ENCODE measurements at places on chromosomes 2 and 18.

DNA sequence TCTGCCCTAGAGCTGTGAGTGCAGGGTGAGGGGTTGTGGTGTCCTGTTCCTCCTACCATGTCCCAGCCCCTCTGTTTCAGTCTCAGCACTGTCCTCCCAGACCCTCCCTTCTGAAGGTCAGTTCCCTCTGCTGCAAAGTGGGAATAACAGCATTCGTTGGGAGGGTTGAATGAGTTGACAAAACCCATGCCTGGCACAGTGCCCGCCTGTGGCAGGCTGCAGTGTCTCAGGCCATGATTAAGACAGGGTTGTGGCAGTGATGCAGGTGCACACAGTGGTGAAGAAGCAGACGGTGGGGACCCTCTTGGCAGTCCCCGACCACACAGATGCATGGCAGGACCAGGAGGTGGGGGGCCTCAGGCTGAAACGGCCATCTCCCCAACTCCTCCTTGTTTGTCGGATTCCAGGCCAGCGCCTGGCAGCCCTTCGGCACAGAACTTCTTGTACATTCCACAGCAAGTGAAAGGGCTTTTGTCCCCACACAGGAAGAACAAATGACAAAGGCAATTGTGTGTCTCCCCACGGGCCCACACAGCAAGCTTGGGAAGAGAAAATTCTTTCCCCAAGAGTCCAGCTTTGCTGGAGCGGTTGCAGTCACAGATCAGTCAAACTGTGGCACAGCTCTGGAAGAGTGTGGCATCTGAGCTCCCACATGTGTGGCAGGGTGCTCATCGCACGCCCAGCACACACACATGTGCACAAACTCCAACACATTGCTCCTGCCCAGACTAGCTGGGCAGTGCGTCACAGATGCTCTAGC lies 92.0 kb upstream of the MSH2 start:
- DNase-seq = peak; percentile 83

- DNase-seq = no peak
Observed at GRCh38 chr2:196961889-196962288, 35.4 kb upstream of the PGAP1 start.

DNA sequence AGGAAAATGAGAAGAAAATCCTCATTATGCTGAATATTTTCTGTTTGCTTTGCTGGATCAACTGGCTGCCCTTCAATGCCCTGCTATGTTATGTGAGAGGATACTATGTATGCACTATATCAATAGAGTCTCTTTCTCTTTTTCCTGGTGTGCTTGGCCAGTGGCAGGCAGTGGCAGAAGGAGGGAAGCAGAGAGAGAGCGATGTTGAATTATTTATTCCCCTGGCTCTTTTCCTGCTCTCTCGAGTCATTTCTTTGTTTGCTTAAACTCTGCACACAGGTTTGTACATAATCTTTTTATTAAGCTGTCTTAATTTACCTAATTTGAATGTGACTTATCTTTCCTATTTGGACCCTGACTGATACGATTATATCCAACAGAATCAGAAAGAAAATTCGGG lies 1727.3 kb downstream of the SUCLG1 start:
- no peak for DNase-seq

DNA sequence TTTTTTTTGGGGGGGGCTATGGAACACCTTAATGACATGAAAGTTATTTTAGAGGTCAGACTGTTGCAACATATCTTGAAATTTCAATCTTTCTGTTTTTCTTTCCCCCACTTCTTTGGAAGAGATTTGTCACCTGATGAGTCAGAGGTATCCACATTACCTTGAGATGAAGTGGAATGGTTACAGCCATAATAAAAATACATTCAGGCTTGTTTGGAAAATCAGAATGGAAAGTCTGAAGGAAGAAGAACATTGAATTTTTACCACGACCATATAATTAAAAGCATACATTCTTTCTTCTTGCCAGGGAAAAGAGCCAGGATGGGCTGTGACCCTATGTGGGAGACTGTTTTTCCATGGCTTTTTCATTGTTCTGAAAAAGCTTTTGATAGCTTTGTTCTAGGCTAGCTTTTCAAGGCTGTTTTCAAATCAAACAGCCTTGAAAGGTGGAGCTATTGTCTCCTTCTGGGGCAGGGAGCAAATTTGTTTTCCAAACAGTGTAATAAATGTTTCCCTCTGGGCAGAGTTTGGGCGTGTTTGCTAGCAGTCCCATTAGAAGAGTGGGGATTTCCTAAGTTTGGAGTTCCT lies 2.3 kb upstream of the GTF3C3 start:
- no peak for DNase-seq

DNA sequence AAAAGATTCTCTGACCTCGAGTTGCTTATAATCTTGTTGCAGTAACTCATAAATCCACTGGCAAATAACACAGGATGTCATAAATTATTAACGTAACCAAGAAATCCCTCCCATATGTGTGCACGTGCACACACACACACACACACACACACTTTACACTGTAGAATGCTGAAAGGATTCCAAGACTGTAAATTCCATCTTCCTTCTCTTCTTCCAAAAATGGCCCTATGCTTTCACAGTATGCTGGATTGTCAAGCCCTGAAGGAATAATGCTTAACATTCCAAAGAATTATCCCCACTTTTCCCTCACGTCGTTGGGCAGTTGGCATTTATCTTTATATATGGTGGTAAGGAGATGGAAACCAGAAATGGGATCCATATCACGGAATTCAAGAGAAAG lies 117.5 kb upstream of the CRIM1 start:
- no peak for DNase-seq

GRCh38 chr2:170737821-170738220 lies 22.7 kb downstream of the SP5 start:
- DNase-seq = no peak

DNA sequence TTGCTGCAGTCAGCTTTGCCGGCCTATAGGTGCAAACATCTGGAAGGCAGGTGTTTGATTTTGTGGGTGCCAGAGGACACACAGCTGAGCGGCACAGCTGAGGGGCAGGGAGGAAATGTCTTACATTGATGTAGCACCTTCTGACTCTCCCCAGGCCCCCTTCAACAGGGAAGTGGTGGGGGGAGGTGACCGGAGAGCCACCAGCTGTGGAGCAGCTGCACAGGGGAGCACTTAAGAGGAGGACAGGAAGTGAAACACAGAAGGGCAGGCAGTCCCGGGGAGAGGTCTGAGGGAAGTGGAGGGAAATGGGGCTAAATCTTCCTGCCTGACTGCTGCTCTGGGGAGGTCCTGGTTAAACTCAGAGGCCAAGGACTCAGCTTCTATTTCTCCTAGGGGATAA lies 409.1 kb downstream of the TNS1 start:
- DNase-seq = no peak

GRCh38 chr18:32696376-32696775 lies 76.4 kb downstream of the KLHL14 start:
- DNase-seq = no peak

- no peak for DNase-seq
Observed at GRCh38 chr2:8343031-8343430, 338.8 kb upstream of the ID2 start.

- no peak for DNase-seq
Observed at GRCh38 chr2:46259777-46260168, 37.4 kb upstream of the EPAS1 start.

GRCh38 chr2:216908300-216908699 lies 48.4 kb upstream of the TNP1 start:
- no peak for DNase-seq

GRCh38 chr18:12373771-12374116 lies 3.3 kb downstream of the AFG3L2 start:
- DNase-seq = no peak

DNA sequence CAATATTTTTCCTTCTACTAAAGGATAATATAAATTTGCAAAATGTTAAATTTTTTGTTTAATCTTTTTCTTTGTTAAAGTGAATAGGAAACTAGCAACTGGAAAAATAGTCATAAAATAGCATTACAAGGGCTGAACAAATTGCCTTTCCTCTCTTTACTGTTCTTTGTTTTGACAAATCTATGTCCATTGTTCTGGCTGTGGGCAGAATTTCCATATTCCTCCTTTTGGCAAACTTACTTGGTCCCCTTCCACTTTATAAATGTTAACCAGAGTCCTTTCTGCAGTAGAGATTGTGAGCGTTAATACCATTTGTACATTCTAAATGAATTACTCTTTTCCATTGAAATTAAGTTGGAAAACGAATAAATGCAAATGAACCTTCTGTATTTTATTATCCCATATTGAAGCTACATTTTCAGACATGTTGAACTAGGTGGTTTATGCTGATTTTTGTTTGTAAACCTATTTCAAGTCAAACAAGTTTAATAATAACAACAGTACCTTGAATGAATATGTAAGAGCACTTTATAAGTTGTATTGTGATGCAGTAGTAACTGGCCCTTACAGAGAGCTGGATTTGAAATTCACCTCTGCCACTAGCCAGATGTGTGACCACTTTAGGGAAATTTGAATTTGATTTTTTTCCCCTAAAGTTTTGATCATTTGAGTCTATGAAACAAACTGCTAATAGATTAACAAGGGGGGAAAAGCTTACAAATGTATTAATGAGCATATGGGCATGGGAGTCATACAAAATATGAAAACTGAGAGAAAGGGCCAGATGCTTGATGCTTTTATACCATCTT lies 3.3 kb downstream of the RNF125 start:
- DNase-seq = no peak

- no peak for DNase-seq
Observed at GRCh38 chr2:239303711-239304532, 96.9 kb downstream of the HDAC4 start.

DNA sequence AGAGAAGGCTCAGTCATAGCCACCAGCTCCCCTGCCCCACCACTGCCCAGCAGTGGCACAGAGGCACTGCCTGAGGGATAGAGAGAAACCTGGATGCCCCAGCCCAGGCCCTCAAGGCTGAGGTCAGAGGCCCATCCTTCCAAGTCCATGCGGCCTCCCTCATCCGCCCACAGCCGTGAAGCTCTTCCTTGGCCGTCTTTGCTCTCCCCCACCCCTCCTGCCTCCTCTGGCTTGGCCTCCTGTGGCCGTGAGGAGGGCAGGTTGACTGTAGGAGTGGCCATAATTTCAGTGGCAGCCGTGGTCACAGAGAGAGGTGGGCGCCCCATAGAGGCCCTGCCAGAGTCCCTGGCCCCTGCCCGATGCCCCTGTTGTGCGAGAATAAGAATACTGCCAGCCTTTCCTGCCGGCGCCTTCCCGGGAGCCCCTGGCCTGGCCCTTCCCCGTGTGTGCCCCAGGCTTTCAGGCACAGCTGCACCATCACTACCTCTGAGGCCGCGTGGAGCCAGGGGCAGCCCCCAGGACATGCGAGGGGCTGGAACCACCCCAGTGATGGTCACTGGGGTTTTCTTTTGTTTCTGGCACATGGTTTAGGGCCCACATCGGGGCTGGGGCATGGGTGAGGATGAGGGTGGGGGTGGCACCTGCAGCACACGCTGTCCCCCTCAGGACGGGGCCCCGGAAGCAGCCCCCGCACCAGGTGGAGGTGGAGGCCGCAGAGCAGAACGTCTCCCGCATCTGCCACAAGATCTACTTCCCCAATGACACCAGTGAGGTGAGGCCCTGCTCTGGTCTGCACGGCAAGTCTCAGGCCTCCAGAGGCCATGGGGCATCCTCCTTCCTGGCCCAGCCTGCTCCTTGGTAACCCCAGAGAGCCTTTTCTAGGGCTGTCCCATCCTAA lies 13.1 kb upstream of the GPR17 start:
- no peak for DNase-seq

- DNase-seq = no peak
Observed at GRCh38 chr2:157158111-157158510, 99.4 kb upstream of the GALNT5 start.

DNA sequence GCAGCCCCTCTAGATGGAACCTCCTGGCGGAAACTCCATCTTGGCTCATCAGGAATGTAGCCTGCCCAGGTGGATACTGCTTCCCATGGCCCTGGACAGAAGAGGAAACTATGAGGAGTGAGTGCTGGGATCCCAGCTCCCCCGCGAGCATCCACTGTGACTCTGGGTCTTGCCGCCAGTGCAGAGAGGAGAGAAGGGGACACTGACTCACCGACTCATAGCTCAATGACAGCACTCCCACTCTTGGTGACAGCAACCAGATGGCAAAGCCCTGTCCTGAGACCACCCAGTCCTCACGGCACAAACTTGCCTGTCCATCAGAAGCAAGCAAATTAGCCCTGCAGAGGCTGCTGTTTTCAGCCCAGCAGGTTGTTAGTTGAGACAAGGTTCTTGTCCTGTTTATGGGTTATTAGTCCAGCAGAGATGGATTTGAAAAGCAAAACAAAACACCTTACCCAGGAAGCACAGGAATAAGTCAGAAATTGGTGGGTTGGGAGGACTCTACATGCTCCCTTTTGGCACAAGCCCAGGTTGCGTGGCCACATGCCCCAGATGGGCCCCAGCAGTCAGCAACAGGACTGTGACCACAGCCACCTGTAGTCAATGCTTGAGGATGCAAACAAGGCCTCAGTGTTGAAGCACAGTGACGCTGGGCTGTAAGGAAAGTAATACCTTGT lies 111.5 kb upstream of the GLI2 start:
- no peak for DNase-seq

DNA sequence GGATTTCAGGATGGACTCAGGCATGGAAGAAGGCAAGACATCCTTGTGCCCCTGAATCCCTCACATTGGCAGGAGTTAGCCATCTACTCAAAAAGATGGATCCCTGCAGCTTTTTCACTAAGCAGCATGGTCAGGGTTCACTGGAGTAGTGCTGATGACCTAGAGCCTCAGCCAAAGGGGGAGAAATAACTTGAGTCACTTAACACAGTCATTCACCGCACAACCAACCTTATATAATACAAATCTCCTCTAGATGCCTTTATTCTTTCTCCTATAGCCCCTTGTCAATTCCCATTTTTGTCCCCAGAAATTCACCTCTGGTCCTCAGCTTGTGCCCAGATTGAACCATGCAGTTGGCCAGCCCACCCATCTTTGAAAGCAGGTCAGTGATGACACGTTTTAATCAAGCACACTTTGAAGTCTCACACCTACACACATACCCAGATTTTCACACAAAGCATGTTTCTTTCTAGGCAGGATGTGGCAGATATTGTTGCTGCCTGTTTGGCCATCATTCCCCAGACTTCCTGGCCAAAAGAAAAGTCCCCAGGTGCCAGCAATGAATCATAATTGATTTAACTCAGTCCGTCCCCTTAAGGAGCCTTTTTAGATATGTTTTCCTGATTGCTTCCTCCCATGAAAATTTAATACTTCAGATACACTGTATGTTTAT lies 84.2 kb downstream of the LBH start:
- DNase-seq = no peak

DNA sequence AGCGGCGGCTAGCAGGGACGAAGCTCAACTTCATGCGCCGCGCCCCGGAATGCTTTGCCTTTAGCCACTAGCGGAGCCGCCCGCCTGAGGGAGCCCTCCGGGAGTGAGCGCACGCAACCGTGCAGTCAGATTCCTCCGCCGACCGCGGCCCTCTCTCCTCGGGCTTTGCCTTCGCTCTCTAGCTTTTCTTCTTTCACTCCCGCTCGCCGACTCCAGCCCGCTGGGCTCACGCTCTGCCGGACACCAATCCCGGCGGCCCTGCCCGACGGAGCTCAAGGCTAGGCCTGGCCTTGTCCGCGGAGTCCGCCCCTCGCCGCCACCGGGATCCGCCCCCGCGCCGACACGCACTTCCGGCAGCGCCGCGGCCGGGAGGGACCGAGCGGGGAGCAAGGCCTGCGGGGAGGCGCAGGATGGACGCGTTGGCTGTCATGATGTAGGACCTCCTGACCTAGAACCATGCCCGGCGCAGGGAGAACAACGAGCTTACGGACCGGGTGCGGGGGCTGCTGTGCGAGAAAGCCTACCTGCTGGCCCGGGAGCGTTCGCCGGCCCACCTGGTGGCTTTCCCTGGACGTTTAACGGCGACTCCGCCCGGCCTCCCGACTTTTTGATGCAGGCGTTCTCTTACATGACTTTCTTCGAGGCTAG lies 40.8 kb upstream of the AKAIN1 start:
- peak; percentile 93 for DNase-seq
